ENCODE measurements at places on chromosomes 7 and 10. TPM values are rescaled to one million over a fixed set of nuclear protein-coding genes. Genes with fewer than 3 reads are reported as not detected.

GRCh38 chr10:58919927-58920654 lies 256.4 kb upstream of the PHYHIPL start:
- no peak for DNase-seq

DNA sequence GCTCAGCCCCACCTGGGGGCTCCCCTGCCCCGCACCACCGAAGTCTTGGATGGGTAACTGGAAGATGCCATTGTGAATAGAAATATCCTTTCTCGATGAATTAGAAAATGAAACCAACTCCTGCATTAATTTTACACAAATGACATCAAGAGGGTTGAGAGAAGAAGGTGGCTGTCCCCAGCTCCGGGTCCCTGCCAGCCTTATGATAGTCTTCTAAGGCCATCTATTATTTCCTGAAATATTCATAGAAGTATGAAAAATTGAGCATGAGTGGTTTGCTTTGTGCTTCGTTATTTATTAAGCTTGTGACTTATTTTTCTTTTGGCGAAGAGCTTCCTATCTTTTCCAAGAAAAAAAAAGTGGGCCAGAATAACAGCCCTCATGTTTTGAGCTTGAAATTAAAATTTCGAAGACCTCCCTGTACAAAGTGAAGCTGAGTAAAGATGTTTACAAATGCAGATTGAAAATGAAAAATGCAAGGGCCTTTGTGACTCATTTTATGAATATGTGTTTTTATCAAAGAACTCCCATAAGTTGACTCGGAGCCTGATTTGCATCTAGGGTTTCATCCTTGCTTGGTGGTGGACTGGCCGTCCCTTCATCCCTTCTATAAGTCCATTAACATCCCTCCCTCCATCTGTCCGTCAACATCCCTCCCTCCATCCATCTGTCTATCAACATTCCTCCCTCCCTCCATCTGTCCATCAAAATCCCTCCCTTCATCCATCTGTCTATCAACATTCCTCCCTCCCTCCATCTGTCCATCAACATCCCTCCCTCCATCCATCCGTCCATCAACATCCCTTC lies 20.5 kb upstream of the CFAP46 start:
- DNase-seq: no peak

The RAB19 gene
- 1.7 TPM for total RNA-seq

DNA sequence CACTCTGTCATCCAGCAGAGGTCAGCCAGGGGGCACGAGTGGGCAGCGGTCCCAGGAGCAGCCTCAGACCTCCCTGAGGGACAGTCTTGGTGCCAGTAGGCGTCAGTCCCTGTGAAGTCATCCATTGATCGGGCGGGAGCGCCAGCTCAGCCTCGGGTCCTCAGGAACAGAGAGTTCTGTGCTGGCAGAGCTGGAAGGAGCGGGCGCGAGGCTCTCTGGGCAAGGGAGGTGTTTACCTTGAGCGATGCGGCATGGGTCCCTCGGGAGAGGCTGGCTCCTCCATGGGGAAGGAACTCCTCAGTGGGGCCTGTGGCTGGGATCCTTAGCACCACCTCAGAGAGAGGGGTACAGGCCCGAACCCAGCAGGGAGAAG lies 101.1 kb upstream of the PPIF start:
- no peak for DNase-seq

DNA sequence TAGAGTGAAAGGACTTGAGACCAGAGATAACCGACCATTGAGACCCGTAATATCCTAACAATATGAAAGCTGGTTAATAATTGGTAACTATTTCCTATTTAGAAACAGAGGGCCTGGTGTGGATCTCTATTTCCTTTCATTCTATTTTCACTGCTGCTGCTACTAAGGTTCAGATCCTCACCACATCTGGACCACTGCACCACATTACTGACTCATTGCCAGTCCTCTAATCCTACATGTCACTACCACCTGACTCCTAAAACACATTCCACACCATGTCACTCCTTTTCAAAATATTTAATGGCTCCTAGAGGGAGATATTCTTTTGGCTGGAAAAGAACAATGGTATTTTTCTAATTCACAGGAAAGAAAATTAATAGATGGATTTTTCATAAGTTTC lies 6.4 kb downstream of the USP54 start:
- no peak for DNase-seq

GRCh38 chr7:157616426-157616825 lies 279.6 kb downstream of the DNAJB6 start:
- DNase-seq: no peak

GRCh38 chr7:106358103-106358663 lies 73.4 kb upstream of the NAMPT start:
- no peak for DNase-seq

- no peak for DNase-seq
These were observed 43.4 kb downstream of the PRF1 start for GRCh38 chr10:70558871-70559810.

- DNase-seq: no peak
These were observed 47.0 kb downstream of the CCDC71L start for GRCh38 chr7:106613848-106614560.

DNA sequence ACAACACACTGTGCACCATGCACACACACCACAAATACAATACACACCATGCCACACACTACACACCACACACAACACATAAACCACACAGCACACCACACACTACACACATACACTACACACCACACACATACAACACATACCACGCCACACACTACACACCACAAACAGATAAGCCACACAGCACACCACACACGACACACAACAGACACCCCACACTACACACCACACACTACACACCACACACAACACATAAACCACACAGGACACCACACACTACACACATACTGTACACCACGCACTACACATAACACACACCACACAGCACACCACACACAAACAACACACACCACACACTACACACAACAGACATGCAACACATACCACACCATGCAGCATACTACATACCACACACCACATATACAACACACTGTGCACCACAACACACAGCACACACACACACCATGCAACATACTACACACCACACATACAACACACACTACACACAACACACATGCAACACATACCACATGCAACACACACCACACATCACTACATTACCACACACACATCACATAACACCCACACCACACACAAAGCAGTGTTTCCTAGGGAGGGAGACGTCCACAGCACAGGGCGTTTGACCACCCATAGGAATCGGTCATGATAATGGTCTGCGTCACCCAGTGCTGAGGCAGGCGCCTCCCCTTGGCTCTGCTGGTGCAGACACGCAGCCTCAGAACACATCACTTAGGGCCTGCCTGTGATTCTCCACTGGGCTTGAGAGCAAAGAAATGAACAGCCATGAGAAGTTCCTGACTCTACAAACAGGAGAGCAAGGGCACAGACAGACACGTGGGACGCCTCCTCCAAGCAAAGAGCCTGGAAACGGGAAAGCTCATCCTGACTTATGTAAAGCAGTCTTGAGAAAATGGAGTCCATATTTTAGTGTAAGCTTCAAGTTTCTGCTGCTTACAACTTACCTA lies 458.3 kb downstream of the PTPRN2 start:
- no peak for DNase-seq

All from urinary bladder (tissue), 4 donors.